GM12892 (cell line): ENCODE measurements at places on chromosomes 2 and 18.

DNA sequence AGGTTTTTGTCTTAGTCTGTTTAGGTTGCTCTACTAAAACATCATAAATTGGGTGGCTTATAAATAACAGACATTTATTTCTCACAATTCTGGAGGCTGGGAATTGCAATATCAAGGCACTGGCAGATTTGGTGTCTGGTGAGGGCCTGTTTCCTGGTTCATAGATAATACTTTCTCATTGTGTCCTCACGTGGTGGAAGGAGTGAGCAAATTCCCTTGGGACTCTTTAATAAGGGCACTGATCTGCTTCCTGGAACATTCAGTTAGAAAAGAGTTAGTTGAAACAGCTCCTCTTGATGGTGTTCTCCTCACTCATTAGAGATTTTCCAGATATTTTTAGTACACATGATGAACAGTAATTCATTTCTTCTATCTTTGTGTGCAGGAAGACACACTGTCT, 22.3 kb downstream of the COL4A3 start:
- no peak for DNase-seq

GRCh38 chr2:171319164-171319810, 114.5 kb downstream of the METTL8 start:
- DNase-seq = no peak

DNA sequence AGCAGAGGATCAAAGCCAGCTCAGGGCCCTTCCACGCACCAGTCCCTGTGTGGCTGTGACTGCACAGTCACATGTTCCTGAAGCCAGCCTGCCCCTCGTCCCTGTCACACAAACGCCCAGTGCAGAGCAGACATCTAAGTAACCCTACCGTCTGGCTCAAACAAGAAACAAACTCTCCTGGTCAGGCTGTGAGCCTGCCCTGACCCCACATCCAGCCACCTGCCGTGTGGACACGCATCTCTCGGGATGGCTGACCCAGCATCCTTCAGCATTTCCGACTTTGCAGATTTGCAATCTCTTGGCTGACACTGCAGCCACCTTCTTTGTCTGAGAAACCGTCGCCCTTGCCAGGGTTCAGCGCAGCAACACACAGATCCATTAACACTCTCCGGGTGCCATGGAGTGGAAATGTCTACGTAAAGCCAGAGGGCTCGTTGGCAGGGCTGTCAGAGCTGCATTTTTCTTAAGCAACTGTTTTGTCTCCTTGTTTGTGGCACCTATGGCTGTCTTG, 82.3 kb upstream of the ASAP2 start:
- DNase-seq = no peak

GRCh38 chr18:54616220-54616848, 25.3 kb downstream of the DYNAP start:
- DNase-seq = no peak

DNA sequence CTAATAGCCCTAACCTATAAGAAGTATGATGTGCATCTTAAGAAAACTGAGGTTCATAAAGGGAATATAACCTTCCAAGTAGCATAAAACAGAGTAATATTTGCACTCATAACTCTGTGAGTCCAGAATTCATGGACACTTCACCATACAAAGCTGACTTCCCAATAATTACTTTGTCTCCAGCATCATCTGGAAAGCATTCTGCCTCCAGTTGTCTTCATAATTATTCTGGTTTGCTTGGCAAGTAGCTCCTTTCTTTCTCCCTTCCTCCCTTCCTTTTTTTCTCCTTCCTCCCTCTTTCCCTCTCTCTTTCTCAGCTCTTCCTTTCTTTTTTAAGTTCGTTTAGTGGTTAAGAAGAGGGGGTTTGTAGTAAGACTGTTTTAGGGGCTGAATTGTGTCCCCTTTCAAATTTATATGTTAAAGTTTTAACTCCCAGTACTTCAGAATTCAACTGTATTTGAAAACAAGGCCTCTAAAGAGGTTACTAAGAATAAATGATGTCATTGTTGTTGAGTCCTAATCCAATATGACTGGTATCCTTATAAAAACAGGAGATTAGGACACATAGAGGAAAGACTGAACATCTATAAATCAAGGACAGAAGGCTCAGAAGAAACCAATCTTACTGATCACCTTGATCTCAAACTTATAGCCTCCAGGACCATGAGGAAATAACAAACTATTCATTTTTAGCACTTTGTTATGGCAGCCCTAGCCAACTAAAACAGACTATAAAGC, 28.9 kb downstream of the TFPI start:
- no peak for DNase-seq

- DNase-seq = no peak
These were observed 6.1 kb downstream of the PPP4R1 start for GRCh38 chr18:9608298-9608697.

- DNase-seq = no peak
These were observed 59.9 kb downstream of the KYNU start for GRCh38 chr2:142937347-142937746.

DNA sequence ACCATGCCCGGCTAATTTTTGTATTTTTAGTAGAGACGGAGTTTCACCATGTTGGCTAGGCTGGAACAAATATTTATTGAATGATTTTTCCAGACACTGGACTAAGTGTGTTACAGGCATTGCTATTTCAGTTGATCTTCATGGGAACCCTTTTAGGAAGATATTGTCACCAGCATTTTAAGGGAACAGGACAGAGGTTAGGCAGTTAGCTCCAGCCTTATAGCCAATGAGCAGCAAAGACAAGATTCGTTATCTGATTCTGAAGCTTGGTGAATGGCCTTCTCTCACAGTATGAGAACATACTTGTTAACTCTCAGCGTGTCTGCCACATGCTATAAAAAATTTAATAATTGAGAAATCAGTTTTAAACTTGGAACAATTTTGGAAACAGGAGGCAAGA, 73.4 kb downstream of the SOCS6 start:
- no peak for DNase-seq

DNA sequence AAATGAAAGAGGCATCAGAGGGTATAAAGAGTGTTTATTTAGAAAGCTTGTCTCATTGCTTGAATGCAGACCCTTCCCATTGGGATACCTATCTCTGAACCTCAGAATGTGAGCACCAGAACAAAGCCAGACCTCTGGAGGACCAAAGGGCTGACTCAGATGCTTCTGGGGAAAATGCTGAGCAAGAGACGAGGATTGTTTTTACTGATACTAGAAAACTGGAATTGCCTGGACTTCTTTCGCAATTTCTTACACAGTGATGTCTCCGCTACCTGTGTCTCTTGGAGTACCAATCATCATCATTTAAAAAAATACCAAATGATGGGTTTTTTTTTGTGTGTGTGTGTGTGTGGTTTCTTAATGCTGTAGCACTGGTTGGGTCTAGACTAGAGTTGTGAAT, 55.6 kb upstream of the CCDC85A start:
- no peak for DNase-seq

DNA sequence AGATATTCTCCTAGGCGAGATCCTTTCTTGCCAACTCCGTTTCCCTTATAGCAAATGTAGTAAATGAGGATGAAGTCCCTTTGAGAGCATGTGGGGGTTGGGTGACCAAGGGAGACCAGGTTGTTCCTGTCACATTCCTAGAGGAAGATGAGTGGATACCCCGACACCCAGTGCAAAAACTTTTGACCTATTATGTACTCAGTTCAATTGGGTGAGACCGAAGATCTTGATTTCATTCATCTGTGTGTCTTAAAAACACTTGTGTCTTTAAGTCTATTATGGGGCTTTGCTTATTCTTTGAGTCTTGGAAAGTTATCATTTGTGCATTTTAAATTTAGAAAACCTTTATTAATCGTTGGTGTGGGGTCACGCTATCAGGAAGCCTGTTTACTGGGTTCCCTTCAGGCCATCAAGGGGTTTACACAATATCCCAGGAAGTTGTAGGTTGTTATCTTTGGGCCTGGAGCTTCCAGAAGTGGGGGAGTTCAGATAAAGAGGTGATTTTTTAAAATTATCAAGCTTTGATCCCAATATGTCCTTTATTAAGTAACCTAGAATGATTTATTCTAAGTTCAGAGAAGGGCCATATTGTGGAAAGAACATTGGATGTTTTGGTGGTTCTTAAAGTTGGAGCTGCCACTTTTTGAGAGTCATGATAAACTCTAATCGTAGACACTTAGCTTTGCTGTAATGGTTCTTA, 2.8 kb downstream of the RHOB start:
- no peak for DNase-seq
